HuH-7 (cell line): ENCODE measurements at places on chromosomes 13 and 19.

DNA sequence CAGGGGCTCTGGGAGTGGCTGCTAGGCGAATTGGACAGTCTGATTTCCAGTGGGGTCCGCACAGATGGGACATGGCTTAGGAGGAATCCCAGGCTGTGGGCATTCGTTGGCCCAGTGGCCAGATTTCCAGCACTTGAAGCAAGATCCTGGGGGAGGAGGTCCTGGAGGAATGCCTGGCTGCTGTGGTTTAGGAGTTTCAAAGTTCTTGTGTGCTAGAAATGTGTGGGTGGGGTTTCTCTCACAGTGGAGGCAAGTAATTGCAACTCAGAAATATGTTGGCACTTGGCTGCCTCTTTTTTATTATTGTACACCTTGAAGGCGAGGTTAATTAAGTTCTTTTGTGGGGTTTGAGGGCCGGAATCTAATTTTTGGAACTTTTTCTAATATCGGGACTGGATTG lies 17.1 kb downstream of the IGFL3 start:
- DNase-seq, result no peak

DNA sequence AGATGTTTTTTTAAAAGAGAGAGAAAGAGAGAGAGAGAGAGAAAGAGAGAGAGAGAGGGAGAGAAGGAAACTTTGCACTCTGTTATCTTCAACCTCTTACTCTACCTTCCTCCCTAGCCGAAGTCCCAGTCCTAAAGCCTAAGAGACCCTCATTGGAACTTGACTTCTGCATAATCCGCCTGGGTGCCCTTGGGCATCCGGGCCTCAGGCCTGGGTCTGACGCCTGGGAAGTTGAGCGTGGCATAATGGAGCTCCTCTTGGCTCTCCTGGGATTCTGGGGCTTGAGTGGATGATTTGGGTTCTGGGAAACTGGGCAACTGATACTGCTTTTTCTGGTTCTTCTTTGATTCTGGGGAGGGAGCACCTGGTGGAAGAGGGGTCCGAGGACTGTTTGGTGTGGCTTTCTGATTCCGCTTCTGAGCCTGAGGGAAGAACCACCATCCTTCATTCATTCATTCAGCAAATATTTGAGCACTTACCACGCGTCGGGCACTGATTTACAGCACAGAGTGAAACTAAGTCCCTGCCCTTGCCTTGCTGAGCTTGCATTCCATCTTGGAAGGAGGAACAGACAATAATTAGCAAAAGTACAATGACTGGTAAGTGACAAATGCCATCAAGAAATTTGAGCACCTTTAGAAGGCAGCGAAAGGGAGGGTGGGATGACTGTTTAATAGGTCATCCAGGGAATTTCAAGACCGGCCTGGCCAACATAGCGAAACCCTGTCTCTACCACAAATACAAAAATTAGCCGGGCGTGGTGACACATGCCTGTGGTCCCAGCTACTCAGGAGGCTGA lies 6.3 kb downstream of the SIGLEC10 start:
- DNase-seq, result no peak

DNA sequence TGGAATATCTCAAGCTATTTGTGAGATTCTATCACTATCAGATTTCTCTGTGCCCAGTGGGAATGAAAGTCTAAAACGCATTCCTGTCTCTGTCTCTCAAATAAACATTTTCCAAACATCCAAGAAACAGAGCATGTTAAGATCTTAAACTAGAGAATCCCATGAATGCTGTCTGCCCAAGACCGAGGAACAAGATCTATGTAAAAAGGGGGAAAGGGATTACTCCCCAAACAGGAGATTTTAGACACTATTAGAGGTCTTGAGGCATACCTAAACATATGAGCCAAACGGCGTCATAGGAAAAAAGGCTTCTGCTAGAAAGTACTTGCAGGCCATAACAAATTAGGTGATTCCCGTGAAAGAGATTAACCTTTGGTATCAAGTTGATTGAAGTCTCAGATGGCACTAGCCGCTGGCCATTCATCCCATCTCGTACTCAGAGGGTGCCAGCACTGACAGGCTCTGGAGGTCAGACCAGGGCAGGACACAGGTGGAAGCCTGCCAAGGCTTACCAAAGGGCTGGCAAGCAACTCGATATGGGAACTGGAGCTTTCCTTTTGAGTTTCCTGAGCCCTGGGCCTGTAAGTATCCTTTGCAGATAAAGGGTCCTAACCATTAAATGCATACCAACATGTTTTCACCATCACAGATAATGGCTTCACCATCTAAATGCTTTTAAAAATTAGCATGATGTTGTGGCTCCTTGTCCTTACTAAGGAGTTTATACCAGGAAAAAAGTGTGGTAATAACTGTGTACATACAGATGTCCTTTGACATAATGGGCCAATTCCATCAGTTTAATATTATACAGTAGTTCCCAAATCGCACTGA lies 225.2 kb downstream of the FOXO1 start:
- DNase-seq, result no peak

DNA sequence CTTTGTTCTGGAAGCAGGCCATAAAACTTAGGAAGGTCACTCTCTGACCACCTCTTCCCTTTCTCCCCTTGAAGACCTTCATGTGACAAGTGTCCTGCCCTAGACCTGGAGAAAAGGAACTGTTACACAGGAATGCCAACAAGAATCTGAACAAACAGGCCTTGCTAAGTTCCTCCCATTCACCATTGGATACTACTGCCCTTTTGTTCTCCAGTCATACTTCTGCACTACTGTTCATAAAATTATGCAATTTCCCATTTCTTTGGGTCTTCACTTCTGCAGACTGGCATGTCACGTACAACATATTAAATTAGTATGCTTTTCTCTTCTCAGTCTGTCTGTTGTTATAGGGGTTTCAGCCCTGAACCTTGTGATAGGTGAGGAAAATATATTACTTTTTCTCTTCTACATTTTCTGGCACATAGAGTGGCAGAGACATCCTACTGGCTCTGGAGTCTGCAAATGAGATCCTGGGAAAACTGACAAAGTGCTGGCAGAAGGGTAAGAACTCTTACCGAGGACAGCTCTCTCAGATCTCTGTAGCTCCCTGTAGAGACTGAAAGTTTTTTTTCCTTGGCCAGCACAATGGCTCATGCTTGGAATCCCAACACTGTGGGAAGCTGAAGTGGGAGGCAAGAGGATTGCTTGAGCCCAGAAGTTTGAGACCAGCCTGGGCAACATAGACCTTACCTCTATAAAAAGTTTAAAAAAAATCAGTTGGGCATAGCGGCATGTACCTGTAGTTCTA lies 87.6 kb upstream of the SPRY2 start:
- DNase-seq, result no peak

DNA sequence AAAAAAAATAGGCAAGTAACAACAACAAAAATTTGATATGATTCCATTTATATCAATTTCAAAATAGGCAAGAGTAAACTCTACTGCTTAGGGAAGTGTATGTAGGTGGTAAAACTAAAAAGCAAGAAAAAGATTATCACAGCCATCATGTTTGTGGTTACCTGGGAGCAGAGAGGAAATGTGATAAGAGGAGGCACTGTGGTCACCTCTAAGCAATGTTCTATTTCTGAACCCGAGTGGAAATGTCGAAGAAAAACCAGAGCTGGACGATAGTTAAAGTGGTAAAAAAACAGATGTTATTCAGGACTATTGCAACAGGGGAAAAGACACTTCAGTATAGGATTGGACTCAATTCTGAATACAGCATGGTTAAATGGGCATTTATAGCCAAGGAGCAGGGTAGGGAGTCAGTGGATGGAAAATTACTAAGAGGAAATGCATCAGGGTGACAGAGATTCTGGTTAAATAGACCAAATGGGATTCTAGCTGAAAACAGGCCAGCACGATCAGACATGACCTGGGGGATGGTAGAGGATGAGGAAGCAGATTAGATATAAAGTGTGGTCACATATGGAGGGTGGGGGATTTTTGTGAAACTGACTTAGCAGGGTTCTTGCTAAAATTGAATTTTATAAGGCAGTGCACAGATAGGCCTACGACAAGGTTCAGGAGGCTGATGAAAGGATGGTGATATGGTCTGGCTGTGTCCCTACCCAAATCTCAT lies 6.0 kb upstream of the TEX30 start:
- no peak for DNase-seq

- DNase-seq, result no peak
Measured at GRCh38 chr19:31378404-31378803, 29.2 kb upstream of the TSHZ3 start.

DNA sequence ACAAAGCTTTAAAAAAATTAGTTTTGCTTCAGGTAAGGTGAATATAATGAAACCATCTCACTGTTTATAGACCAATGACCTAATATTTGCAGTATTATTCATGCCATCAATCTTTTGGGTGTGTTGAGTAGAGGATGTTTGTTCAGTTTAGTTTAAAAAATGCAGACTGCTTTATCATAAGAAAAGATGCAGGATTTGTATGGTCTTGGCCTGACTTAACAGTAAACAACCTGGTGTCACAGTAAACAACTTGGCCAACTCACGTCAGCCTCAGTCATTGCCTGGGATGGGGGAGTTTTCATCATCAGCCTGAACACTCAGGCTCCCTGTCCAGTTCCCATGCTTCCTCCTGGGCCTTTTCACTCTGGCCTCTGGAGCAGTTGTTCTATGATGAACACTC lies 55.1 kb downstream of the LMO7 start:
- DNase-seq, result no peak

GRCh38 chr13:43166644-43167457 lies 143.5 kb downstream of the DNAJC15 start:
- DNase-seq, result no peak

DNA sequence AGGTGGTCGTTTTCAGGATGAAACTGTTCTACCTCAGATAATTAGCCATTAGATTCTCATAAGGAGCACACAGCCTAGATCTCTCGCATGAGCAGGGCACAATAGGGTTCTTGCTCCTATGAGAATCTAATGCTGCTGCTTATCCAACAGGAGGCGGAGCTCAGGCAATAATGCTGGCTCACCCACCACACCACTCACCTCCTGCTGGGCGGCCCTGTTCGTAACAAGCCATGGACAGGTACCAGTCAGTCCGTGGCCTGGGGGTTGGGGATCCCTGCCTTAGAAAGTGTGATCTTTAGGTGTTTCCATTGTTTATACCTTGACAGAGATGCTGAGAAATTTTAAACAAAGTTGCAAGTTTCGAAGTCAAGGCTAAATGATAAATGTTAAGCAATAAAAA lies 344.6 kb upstream of the HTR2A start:
- no peak for DNase-seq

DNA sequence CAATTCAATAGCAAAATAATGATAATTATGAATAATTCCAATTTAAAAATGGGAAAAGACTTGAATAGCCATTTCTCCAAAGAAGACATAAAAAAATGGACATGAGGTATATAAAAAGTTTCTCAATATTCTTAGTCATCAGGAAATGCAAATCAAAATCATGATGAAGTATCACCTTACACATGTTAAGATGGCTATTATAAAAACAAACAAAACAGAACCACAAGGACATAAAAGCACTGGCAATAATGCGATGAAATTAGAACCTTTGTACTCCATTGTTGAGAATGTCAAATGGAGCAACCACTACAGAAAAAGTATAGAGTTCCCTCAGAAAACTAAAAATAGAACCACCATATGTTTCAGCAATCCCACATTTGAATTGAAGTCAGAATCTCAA lies 1186.1 kb downstream of the SLITRK5 start:
- DNase-seq, result no peak

DNA sequence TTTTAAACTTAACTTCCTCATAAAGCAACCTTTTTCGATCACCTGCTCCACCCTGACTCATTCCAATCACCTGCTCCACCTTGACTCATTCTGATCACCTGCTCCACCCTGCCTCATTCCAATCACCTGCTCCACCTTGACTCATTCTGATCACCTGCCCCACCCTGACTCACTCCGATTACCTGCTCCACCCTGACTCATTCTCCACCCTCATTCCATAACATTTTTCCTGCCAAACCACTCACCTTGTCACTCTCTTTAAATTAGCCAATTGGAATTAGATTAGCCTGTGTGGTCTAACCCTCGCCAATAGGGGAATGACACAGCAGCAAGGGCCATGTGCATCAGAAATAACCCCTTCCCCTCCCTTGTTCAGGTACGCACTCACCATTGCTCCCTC lies 31.9 kb upstream of the ZNF83 start:
- DNase-seq, result no peak

GRCh38 chr13:98172590-98173422 lies 4.3 kb downstream of the RNF113B start:
- DNase-seq, result peak; percentile 13

- no peak for DNase-seq
Measured at GRCh38 chr13:66224663-66225062, 1005.5 kb downstream of the PCDH9 start.

DNA sequence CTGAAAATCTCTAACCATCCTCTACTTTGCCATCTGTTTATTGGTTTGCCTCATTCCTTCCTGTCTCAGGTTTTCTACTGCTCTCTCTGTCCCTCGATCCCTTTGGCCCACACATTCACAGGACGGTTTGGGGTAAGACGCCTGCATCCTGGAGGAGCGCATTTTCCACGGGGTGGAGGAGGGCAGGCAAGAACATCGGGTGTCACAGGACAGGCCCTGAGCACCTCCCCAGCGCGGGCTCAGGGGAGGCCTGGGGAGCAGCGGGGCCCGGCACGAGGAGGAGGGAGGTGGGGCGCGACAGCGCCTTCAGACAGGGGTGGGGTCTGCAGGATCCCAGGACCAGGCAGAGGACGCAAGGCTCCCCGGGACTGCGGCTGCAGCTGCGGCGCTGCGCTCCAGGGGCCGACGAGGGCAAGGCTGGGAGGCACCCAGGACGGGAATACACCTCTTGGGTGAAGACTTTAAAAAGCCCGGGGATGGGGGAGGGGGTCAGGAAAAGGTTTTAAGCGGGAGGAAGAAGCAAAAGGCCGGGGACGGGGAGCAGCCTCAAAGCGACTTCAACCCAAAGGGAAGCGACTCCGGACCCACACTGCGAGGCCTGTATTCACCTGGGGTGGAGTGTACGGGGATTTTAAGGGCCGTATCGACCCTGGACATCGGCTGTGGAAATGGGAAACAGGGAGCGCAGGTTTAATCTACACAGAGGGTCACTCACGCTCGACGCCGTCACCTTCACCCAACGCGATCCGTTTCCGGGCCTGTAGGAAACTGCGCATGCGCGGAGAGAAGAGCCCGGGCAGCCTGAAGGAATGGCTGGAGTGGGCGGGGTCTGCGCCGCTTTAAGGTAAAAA lies at the start of gene ZNF415:
ZNF415 (minus strand) TSS at position 770 of the 851 bp plus-strand sequence. CDS start 10,234 bp downstream, outside the sequence.
- DNase-seq, result no peak

DNA sequence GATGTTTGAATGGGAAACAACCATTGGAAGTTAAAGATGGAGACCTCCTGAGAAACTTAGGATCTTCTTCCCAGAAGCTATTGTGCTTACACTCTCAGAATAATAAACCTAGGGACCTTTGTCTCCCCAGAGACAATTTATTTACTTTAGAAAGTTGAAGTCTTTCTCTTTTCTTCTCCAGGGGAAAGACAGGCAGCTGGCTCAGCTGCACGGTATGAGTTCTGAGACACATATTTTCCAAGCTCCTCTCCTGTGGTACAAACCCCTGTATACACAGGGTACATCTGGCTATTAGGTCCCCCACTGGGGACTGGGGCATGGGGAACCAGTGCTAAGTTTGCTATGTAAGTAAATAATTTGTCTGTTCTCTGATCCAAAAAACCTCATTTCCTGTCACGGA lies 67.5 kb upstream of the POSTN start:
- DNase-seq, result no peak

GRCh38 chr19:45881909-45882528 lies 3.9 kb downstream of the IRF2BP1 start:
- DNase-seq, result peak; percentile 84

- peak; percentile 69 for DNase-seq
Measured at GRCh38 chr19:8609279-8610040, 1.1 kb downstream of the ADAMTS10 start.
